ENCODE measurements at places on chromosomes 5 and 9.

GRCh38 chr5:78483809-78484521 is 123.5 kb downstream of the SCAMP1 start:
- no peak for DNase-seq

GRCh38 chr5:171757853-171758535 is 27.6 kb upstream of the SMIM23 start:
- DNase-seq: no peak

DNA sequence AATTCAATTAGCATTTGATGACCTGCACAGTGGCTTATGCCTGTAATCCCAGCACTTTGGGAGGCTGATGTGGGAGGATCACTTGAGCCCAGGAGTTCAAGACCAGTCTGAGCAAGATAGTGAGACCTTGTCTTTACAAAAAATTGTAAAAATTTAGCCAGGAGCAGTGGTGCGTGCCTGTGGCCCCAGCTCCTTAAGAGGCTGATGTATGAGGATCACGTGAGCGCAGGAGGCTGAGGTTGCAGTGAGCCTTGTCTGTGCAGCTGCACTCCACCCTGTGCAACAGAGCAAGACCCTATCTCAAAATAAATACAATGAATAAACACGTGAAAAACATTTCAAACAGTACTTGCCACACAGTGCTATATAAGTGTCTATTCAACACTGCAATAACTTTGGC is 4.2 kb downstream of the ABCA1 start:
- DNase-seq: no peak

DNA sequence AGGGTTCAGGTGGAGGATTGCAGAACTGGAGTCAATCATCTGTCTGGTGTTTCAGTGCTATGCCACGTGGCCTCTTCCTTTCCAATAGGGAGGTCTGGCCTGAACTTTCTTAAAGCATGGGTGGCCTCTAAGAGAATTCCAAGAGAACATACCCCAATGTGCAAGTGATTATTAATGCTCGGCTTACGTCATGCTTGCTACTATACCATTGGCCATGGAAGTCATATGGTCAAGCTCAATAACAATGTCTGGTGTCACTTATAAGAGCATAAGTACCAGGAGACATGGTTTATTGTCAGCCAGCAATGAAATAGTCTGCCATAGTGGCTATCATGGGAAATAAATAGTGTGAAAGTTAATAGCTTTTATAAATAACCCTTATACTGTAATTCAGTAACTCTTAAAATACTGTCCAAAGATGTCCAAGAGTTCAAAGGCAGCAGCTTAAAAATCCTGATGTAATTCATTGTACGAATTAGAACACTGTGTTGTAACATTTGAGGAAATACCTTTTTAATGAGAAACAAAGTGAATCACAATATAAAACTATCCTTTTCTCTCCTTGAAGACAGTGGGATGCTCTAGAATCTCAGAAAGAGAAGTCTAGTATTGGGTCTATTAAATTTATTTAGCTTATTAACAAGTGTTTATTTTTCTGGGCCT is 355.4 kb upstream of the PRR16 start:
- DNase-seq: no peak

GRCh38 chr5:103019804-103020203 is 100.1 kb downstream of the GIN1 start:
- DNase-seq: no peak

DNA sequence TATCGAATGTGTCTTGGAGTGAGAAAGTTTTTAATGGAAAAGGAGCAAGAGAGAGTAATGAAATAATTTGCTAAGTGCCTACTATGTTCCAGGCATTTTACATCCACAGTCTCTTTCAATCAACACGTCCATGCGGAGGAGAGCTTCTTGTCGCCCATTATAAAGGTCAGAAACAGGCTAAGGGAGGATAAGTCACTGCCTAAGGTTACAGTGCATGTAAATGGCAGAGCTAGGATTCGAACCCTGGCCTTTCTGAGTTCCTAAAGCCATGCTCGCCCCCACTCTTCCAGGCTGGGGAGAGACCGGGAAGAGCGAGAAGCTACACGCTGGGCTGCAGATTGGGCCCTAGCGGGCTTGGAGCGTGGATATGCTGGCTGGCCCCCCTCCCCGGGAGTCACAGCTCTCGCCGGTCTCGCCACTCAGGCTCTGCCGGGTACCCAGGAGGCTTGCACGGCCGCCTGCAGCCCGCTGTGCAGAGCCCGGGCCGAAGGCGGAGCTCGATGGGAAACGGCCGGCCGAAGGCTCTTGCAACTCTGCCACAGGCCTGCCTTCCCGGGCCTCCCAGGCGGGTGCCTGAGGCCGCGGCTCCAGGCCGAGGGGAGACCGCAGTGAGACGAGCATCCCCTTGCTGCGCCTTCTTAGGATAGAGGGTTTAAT is 775 bp upstream of the LHX2 start:
- DNase-seq: no peak

GRCh38 chr5:135076051-135076491 is 42.0 kb upstream of the PITX1 start:
- no peak for DNase-seq

DNA sequence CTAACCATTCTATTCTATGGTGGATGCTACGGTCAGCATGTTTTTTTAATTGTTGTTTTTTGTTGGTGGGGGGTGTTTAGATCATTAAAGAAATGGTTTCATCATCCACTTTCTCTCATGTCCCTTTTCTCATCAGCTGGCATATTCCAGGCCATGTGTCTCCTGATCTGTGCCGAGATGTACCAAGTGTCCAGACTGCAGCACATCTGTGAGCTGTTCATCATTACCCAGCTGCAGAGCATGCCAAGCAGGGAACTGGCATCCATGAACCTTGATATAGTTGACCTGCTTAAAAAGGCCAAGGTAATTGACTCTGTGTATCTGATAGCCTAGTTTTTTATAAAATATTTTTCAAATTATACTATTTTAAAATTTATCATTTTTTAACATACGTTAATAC is 38.9 kb downstream of the GLRX start:
- DNase-seq: no peak

DNA sequence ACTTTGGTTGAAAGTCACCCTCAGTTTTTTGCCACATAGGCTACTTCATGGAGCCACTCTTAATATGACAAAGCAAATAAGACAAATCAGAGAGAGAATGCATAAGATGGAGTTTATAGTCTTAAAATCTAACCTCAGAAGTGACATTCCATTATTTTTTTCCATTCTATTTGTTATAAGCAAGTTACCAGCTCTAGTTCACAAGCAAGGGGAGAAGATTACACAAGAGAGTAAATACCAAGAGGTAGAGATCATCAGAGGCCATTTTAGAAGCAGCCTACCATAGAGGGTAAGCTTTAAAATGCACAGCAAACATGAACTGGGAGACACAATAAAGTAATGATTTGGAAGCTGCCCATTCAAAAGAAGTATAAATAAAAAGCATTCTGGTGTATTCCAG is 651.3 kb upstream of the MEF2C start:
- DNase-seq: no peak

DNA sequence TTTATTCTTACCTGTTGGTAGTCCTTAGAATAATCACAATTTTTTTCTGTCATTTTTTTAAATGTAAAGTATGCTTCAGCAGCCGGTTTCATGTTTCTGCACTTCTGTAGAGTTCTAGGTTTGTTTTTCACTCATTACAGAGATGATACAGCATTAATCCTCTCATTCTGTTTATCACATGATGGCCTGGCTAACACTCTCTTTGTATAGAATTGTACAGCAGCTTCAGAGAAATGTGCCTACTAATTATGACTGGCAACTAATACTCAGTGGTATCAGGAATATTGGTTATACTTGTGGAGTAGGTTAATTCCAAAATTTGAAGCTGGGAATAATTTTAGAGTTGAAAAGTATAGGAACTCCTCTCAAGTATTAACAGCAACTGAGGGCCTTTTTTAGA is 192.9 kb upstream of the OTULINL start:
- DNase-seq: no peak

DNA sequence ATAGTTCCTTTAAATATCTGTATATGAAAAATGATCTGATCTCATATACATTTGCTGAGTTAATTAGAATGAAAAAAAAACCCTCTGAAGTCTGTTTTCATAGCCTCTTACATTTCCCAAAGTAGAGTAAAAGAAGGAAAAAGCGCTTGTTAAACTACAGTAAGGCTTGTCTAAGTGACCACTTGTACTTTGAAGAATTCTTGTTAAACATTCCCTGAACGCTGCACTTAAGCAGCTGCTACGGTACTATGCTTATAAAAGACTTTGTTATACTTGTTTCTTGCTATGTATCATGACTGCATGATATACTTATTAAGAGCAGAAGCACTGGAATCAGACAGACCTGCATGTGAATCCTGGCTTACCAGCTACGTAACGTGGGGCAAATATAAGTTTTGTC is 81.7 kb upstream of the MTAP start:
- no peak for DNase-seq

Measured in stimulated activated naive CD8-positive, alpha-beta T cell treated with anti-CD3 and anti-CD28 coated beads, Interleukin-15, amount 100 ng/mL, for 72 hours (primary cell).